ENCODE measurements at places on chromosomes 16 and 17.

- DNase-seq: no peak
Measured at GRCh38 chr17:16432017-16432416, 16.6 kb downstream of the TRPV2 start.

- no peak for DNase-seq
Measured at GRCh38 chr17:44374306-44375195, 10.9 kb upstream of the FAM171A2 start.

GRCh38 chr16:25045696-25046381 is 30.7 kb upstream of the ARHGAP17 start:
- DNase-seq: no peak

GRCh38 chr16:88651989-88652761 is 1.3 kb upstream of the CYBA start:
- no peak for DNase-seq
